ENCODE measurements at places on chromosomes 1 and 21.

GRCh38 chr21:44955141-44955797 lies 15.4 kb downstream of the SLX9 start:
- no peak for DNase-seq

GRCh38 chr1:230158415-230159291 lies 91.6 kb downstream of the GALNT2 start:
- no peak for DNase-seq

- DNase-seq: no peak
Observed at GRCh38 chr1:62362061-62362917, 43.1 kb upstream of the KANK4 start.

DNA sequence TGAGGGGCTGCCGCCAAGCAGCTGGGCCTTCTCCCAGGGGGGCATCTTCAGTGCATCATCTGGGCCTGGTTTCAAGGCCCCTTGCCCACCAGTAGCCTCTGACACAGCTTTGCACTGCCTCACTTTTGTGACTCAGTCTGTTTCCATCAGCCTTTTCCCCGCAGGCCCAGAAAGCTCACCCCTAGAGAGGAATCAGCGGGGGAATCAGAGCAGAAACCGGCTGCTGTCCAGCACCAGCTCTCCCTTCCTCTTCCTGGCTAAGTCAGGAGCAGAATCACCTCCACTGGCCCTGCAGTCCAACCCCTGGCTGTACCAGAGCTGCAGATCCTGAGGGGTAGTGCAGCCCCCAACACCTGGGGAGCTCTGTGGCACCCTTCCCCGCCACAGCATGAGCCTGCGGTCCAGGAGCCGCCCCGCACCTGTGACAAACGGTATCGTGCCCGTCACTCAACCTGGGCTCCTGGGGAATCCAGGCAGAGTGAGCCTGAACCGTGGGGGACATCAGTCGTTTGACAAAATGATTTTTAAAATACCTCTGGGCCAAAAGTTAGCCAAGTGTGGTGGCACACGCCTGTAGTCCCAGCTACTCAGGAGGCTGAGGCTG lies 83.3 kb upstream of the TMEM51 start:
- no peak for DNase-seq

GRCh38 chr1:112982853-112983536 lies 27.0 kb upstream of the SLC16A1 start:
- no peak for DNase-seq

DNA sequence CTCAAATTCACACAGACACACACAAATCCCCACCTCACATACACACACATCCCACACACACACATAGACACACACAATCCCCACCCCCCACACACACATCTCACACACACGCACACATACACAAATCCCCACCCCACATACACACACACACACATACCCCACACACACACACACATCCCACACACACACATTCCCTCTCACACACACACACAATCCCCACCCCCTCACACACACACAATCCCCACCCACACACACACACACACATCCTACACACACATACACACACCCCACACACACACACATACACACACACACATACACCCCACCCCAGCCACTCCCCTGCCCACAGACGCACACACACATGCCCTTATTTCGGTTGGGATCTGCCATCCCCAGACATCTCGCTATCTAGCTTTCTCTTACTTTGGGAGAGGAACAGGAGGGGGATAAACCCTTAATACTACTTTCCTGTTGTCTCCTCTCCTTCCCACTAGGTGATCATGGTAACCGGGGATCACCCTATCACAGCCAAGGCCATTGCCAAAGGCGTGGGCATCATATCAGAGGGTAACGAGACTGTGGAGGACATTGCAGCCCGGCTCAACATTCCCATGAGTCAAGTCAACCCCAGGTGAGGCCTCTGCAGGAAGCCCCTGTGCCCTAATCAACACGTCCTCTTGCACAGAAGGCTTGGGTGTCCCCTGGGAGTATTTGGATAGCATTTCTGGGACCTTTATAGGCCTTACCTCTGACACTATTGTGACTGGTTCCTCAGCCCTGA lies 17.2 kb upstream of the ATP1A4 start:
- no peak for DNase-seq

- DNase-seq: no peak
Observed at GRCh38 chr1:62903982-62904855, 120.3 kb downstream of the ATG4C start.

GRCh38 chr1:216462066-216462775 lies 39.0 kb upstream of the USH2A start:
- DNase-seq: no peak

GRCh38 chr1:39960431-39960958 lies 5.5 kb downstream of the MFSD2A start:
- DNase-seq: no peak

GRCh38 chr1:205534444-205534985 lies 30.0 kb downstream of the CDK18 start:
- DNase-seq: no peak

DNA sequence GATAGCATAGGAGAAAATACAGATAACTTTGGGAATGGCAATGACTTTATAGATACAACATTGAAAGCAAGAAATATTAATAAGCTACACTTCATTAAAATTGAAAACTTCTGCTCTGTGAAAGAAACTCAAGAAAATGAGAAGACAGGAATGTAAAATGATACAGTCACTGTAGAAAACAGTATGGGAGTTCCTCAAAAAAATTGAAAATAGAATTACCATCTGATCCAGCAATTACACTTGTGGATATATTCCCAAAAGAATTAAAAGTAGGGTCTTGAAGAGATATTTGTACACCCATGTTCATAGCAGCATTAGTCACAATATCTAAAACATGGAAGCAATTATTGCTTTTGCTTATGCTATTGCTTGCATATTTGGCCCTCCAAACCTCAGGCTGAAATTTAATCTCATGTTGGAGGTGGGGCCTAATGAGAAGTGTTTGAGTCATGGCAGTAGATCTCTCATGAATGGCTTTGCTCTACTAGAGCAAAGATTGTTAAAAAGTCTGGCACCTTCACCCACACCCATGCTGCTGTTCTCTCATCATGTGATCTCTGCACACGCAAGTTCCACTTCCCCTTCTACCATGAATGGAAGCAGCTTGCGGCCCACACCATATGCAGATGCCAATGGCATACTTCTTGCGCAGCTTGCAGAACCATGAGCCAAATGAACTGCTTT lies 15.3 kb upstream of the AHCYL1 start:
- DNase-seq: no peak

- no peak for DNase-seq
Observed at GRCh38 chr1:199573047-199573446, 454.5 kb upstream of the NR5A2 start.

- DNase-seq: no peak
Observed at GRCh38 chr1:94701796-94702441, 118.2 kb upstream of the SLC44A3 start.

GRCh38 chr1:60622486-60622885 lies 459.9 kb upstream of the NFIA start:
- no peak for DNase-seq

DNA sequence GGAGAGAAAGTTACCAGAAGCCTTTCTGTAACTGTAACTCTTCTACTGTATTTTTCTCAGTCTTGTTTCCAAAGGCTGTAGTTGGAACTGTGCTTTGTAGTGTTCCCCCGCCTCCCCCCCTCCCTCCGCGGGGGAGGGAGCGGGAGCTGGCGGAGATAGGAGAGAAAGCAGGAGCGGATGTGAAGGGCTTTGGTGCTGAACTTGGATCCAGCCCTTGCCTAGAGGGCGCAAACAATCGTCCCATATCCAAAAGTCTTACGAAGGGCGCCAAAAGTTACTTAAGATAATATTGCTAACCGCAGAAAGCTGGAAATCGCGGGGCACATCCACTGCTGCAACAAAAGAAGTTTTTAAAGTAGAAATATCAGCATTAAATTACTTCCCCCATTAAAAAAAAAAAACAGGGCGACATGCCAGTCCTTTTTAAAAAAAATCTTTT lies 2.4 kb upstream of the NFIA start:
- no peak for DNase-seq

All from activated CD8-positive, alpha-beta memory T cell treated with anti-CD3 and anti-CD28 coated beads for 48 hours (primary cell).